Progenitor cell of endocrine pancreas (in vitro differentiated cells): ENCODE measurements at places on chromosomes 3 and 15.
A peak's percentile ranks its signal among the peaks of the same experiment; 100 is the strongest.

GRCh38 chr3:77460326-77460725 is 420.4 kb downstream of the ROBO2 start:
- no peak for DNase-seq

- no peak for DNase-seq
Measured at GRCh38 chr15:67480741-67481140, 40.2 kb upstream of the C15orf61 start.

- no peak for DNase-seq
Measured at GRCh38 chr3:12363397-12364195, 74.7 kb downstream of the PPARG start.

DNA sequence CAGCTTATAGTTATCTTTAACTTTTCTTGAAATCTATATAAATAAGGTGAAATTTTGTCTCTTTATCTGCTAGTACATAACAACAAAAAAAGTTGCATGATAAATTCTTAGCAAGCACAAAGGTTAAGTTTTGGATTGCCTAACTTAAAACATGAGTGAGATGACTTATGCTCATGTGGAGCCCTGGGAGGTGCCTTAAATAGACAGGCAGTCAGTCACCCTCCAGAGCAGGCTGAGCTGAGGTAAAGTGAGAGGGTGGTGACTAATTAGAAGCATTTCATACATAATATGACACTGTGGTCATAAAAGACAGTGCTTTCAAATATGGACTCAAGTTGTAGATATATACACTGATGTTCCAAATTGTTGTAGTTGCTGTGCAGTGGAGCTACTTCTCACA is 14.6 kb upstream of the MME start:
- no peak for DNase-seq

DNA sequence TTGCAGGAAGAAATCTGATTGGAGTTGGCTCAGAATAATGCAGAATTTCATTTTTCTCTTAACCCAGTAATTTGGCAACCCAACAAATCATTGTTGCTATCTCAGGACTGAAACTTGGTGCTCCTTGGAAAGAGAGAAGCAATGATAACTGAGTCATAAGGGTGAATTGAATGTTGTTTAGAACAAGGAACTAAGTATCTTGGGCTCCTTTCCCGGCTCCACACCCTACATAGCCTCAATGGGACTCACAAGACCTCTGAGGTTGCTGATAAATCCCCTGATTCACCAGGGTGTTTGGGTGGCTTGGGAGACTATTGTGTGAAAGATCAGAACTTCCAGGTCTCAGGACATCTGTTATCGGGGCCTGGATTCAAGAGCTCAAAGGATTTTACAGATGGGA is 7.8 kb upstream of the RAB8B start:
- DNase-seq = no peak

- DNase-seq = no peak
Measured at GRCh38 chr15:39327005-39327730, 253.7 kb upstream of the THBS1 start.

DNA sequence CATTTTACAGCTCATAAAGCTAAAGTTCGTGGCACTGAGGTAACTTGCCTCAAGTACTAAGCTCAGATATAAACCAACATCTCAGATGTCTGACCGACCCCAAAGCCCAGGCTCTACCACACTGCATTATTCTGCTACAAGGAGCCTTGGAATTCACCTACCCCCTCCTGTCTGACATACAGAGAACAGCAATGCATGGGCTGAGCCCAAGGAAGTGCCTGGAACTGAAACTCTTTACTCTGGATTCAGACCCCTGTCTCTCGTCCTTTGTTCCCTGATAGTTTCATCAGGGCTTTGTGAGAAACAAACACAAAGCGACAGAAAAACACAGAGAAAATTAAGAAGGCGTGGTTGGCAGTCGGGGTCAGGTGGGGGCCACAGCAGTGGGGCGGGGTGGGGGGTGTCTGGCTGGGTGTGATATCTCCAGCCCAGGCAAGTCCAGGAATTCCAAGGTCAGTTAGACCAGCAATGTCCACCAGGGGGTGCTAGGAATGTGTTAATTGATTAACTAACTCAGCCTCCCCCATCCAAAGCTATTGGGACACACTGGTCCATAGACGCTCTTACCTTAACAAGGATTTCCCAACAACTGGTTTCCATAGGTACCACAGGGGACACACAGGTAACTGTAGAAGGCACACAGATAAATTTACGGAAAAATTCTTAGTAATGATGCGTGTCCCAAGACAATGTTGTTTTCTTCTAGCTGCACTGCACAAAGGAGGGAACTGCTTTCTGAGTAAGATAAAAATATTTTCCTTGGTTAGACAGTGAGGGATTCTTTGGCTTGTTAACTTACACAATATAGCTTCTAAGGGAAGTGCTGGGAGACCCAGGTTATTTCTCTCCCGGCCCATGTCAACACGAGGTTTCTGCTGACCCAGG is 18.8 kb upstream of the SSUH2 start:
- peak; percentile 70 for DNase-seq

- DNase-seq = no peak
Measured at GRCh38 chr3:101072300-101072699, 79.1 kb upstream of the ABI3BP start.

DNA sequence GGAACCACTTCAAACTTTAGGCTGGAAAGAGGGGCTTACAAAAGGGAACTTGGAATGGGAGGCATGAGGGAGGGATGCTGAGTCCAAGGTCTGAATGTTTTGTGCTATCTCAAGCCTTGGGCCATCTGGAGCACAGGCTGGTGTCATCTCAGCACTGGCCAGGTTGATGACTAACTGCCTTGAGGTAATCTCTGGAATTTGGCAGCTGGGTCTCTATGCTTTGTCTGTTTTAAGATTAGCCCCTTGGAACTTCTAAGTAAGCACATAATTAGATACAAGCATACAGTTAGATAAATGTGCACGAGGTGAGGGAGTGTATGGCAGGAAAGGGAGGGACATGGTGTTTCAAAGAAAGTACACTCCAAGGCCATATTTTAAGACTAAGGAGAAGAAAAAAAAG is 252.4 kb upstream of the CCDC54 start:
- no peak for DNase-seq

DNA sequence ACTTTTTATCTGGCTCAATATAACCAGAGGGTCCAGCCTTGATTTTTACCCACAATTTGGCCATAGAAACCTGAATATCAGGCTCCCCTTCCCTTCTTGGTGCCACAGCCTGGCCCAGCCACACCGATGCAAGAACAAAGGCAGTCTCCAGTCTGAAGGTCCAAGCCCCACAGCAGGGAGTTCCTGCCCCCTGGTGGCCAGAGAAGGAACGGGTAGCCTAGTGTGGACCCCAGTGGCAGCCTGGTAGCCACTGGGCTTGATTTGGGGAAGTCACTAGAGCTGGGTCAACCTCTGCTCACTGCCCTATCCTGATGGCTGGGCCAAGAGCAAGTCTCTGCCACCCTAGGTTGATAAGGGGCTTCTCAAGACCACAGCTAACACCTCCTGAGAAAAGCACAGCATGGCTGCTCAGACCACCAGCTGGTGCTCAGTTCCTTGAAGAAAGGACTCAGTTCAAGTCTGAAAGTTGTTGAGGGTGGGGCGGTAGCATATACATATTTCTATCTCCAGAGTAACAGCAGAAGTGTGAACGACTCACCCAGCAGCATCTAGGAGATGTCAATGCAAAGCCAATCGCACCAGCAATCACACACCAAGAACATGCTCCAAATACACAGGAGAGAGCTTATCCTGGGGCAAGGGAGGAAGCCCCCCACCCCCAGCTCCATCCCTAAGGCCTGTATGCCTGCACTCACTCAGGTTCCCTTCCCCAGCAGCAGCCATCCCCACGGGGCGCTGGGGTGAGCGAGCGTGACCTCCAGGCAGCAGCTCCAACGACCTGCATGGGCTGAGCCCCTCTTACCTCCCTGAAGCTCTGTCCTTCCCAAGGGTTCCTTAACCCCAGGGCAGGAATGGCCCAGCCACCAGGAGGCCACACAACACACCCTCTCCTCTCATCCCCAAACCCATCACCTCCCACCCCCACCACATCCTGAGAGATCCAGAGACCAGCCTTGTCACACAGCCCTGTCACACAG is 7.6 kb downstream of the PFKFB4 start:
- DNase-seq = peak; percentile 74

- DNase-seq = no peak
Measured at GRCh38 chr3:162938083-162938482, 1441.5 kb downstream of the OTOL1 start.

- DNase-seq = no peak
Measured at GRCh38 chr3:147359177-147360050, 46.9 kb downstream of the ZIC4 start.

- DNase-seq = no peak
Measured at GRCh38 chr3:37794646-37795045, 67.0 kb upstream of the CTDSPL start.

- DNase-seq = no peak
Measured at GRCh38 chr3:116394365-116394764, 50.9 kb downstream of the LSAMP start.

DNA sequence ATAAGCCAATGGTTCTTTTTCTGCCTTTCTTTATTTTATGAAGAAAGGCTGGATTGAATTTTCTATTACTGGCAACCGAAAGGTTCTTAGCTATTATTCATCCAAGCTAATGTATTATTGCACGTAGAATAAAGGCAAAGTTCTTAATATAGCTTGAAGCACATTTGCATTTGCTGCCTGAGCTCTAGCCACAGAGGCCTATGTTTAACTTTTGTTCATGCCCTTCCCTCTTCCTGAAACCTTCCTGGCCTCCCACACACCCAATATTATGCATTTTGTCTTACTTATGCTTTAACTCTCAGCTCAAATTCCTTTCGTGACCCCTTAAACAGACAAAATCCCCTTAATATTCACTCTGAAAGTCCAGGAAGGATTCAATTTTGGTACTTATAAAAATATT is 71.0 kb upstream of the ZNF280D start:
- DNase-seq = no peak

- no peak for DNase-seq
Measured at GRCh38 chr3:32897001-32897601, 54.3 kb upstream of the CCR4 start.

DNA sequence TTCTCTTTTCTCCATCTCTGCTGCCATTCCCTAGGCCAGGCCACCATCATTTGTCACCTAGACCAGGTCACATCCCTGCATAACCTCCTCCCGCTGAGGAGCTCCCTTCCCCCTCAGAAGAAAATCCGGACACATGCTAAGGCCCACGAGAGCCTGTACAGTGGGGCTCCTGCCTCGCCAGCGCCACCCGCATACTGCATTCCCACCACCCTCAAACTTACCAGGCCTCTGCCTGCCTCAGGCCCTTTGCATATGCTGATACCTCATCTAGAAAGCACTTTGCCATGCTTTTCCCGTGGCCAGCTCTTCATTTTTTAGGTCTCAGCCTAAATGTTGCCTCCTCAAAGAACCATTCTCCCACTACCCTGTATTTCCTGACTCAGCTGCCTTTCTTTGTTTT is 220.1 kb upstream of the CTDSPL start:
- DNase-seq = no peak

GRCh38 chr15:56358604-56359003 is 6.6 kb upstream of the TEX9 start:
- DNase-seq = no peak

GRCh38 chr3:5238545-5238944 is 51.0 kb downstream of the EDEM1 start:
- DNase-seq = no peak

- DNase-seq = no peak
Measured at GRCh38 chr3:52436500-52437149, 8.3 kb downstream of the SEMA3G start.

GRCh38 chr15:98953000-98953787 is 54.4 kb downstream of the PGPEP1L start:
- no peak for DNase-seq

- DNase-seq = no peak
Measured at GRCh38 chr3:18901571-18901970, 246.7 kb upstream of the KCNH8 start.

- no peak for DNase-seq
Measured at GRCh38 chr3:138774529-138775253, 60.0 kb downstream of the PIK3CB start.

GRCh38 chr3:43025423-43025822 is 46.3 kb downstream of the GASK1A start:
- no peak for DNase-seq

- no peak for DNase-seq
Measured at GRCh38 chr3:190004656-190005055, 116.0 kb downstream of the P3H2 start.

DNA sequence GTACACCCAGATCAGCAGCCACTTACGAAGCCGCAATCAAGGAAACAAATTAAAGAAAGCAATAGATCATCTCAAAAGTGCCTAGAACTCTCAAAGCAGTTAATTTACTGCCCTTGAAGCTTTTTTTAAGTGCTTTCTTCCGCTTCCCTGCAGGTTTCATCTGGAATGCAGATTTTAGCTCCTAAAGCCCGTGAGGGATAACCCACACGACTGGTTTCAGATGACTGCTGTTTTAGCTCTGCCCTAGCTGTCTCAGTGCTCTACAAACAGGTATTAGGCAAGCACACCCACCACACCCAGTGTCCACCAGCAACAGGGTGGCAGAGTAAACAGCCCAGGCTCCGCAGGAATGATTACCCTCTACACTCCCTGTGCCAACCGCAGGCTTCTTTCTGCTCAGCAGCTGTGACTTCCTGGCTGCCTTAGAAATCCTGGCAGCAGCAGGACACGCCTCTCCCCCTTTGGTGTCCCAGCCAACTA is 126.0 kb downstream of the FMN1 start:
- no peak for DNase-seq

GRCh38 chr3:124951511-124952281 is 17.1 kb upstream of the MUC13 start:
- DNase-seq = no peak

GRCh38 chr3:6921066-6921465 is 60.2 kb downstream of the GRM7 start:
- DNase-seq = no peak

DNA sequence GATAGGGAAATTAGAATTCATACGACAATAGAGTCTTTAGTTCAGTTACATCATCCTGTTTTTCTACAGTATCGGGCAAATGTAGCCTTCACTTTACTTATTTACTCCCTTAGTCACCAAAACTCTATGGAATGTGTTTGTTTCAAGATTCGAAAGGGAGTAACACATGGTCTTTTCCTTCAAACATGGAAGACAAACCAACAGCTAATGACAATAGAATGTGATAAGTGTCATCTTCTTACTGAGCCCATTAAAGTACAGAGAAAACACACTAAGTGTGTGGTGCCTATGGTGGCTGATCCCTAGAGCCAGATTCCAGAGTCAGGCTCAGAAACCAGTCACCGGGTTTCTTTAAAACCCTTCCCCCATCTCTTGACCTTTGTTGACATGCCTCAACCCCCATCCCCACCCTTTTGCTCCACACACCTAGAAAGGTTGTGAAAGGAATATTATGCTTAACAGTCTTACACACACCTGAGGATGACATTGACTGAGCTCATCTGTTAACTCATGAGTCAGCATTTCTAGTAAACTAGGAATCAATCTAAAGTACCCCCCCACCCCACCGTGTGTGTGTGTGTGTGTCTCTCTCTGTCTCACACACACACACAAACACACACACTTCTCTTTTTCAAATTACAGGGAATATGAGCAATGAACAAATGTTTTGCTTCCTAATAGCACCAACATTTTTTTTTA is 549.6 kb upstream of the CCDC54 start:
- no peak for DNase-seq

DNA sequence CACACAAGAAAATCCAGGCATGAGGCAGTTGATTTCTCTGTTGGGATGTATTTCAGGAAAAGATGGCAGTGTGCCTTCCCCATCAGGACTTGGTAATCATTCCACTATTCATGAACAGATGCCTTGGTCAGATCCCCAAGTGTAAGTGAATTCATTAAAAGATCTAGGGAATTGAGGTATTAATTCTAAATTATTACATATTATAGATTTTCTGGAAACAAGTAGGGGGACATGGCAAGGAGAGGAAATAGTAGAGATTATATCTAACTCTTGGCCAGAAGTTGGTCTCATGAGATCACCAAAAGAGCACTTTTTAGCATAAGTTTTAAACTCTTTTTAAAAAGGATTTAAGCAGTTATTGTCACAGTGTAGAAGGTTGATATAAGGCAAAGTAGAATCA is 74.4 kb upstream of the MDFIC2 start:
- DNase-seq = no peak
